ENCODE measurements at places on chromosomes 5 and 9. TPM values are rescaled to one million over a fixed set of nuclear protein-coding genes. Genes with fewer than 3 reads are reported as not detected.

RLN2 gene
- total RNA-seq = not detected

ANGPTL2 gene
- total RNA-seq = 40.0 TPM

GRCh38 chr5:149740866-149741459, 10.9 kb downstream of the PPARGC1B start:
- no peaks in the 10 kb centered on the region for H3K36me3 ChIP-seq
- no peak overlapping the region for H3K27ac ChIP-seq
- no peaks in the 10 kb centered on the region for H3K4me1 ChIP-seq

DNA sequence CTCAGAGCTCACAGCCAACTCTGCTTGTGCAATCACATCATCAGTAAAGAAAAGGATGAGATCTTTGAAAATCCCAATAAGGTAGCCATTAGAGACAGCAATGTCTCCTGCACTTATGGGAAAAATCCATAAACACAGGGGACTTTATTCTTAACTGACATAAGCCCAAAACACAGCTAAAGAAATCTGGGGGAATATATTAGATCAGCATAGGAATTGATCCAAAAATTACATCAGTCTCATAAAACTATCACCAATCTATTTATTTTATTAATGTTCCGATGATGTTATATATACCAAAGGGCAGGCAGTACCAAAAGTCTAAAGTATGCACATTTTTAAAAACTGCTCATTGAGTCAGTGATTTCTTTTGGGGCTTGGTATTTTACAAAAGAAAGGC, 6.9 kb downstream of the MRPS27 start:
- H3K27ac ChIP-seq = no peak overlapping the region
- H3K4me1 ChIP-seq = peaks cover 11% of the 10 kb centered on the region
- no peak overlapping the region for H3K4me3 ChIP-seq
- H3K27me3 ChIP-seq = no peaks in the 10 kb centered on the region
- H3K36me3 ChIP-seq = peaks cover 20% of the 10 kb centered on the region
- no peak for DNase-seq

- H3K4me1 ChIP-seq = peaks cover 5% of the 10 kb centered on the region
- no peaks in the 10 kb centered on the region for H3K36me3 ChIP-seq
- no peak overlapping the region for H3K27ac ChIP-seq
- no peaks in the 10 kb centered on the region for H3K27me3 ChIP-seq
Observed at GRCh38 chr9:89462199-89462598, 35.7 kb downstream of the SEMA4D start.

DNA sequence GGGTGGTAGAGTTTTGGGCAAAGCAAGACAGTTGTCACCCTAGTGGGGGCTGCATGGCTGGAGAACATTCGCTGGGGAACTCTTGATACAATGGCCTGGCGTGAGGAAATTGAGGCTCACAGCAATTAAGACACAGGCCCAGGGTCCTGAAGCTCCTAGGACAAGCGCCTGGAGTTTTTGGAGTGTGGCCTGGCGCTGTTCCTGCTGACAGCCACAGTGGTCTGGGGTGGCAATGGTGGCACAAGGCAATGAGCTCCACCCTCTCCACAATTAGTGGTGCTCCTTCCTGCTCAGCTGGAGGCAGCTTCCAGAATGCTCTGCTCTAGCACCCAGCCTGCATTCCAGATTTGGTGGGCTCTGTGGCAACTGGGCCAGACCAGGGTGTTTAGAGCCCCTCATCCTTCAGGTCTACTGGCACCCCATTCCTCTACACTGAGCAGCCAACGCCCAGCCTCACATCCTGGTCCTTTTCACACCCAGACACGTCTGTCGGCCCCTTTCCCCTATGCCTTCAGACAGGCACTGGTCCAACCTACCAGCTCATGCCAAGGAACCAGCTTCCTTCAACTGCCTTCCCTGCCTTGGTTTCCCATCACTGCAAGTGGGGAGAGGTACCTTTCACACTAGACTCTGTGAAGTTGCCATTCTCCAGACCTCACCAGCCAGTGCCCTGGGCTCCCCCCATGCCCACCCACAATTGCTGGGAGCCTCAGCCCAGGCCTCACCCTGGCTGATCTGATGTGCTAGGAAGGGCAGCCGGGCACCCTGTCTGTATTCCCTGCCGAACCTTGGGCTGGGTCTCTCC, 138.1 kb upstream of the COL5A1 start:
- no peak overlapping the region for H3K4me3 ChIP-seq
- peaks cover 2% of the 10 kb centered on the region for H3K36me3 ChIP-seq
- no peaks in the 10 kb centered on the region for H3K27me3 ChIP-seq
- peak overlapping the region; percentile 90 for H3K27ac ChIP-seq
- no peak for DNase-seq

GRCh38 chr5:81848362-81848880, 97.5 kb upstream of the SSBP2 start:
- peaks cover 46% of the 10 kb centered on the region for H3K4me1 ChIP-seq
- no peak overlapping the region for H3K27ac ChIP-seq
- DNase-seq = no peak
- H3K36me3 ChIP-seq = no peaks in the 10 kb centered on the region
- no peaks in the 10 kb centered on the region for H3K27me3 ChIP-seq

- H3K4me1 ChIP-seq = peaks cover 70% of the 10 kb centered on the region
- no peak for DNase-seq
- H3K27me3 ChIP-seq = no peaks in the 10 kb centered on the region
- H3K27ac ChIP-seq = peak overlapping the region; percentile 81
- no peaks in the 10 kb centered on the region for H3K36me3 ChIP-seq
Observed at GRCh38 chr9:38066197-38066913, 2.7 kb downstream of the SHB start.

DNA sequence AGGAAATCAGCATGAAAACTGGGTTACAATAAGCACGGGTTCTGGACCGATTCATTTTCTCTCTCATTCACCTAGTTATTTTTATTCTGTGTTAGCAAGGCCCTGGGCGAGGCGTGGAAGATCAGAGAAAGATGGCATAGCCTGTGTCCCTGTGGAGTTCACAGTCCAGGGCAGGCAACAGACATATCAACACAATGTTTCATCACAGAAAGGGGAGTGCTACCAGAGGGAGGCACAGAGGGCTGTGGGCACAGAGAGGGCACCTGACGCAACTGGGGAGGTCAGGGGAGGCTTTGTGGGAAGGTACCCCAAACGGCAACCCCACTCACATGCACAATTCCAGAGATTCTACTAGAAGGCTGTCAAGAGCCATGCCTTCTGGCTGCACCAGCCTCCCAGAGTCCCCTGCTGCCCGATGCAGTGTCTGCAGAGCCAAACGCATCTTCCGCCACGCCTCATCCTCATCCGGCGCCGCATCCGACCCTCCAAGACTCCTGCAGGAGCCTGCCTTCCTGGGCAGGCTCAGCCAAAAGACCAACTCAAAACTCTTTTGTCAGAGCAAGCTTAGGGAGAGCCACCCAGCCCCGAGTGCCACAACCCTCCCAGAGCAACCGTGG, 1.4 kb downstream of the FAM193B start:
- H3K4me3 ChIP-seq = peak overlapping the region; percentile 87
- peaks cover 10% of the 10 kb centered on the region for H3K36me3 ChIP-seq
- no peaks in the 10 kb centered on the region for H3K27me3 ChIP-seq
- peaks cover 42% of the 10 kb centered on the region for H3K4me1 ChIP-seq
- no peak for DNase-seq
- H3K27ac ChIP-seq = peak overlapping the region; percentile 56

FBXL7 gene
- 28.4 TPM for total RNA-seq

GRCh38 chr9:129612123-129612522, 8.8 kb downstream of the C9orf50 start:
- no peak overlapping the region for H3K27ac ChIP-seq
- H3K27me3 ChIP-seq = no peaks in the 10 kb centered on the region
- peaks cover 46% of the 10 kb centered on the region for H3K4me1 ChIP-seq
- no peak overlapping the region for H3K4me3 ChIP-seq

POLR3G gene
- 4.4 TPM for total RNA-seq

PFDN1 gene
- total RNA-seq = 49.6 TPM

DNA sequence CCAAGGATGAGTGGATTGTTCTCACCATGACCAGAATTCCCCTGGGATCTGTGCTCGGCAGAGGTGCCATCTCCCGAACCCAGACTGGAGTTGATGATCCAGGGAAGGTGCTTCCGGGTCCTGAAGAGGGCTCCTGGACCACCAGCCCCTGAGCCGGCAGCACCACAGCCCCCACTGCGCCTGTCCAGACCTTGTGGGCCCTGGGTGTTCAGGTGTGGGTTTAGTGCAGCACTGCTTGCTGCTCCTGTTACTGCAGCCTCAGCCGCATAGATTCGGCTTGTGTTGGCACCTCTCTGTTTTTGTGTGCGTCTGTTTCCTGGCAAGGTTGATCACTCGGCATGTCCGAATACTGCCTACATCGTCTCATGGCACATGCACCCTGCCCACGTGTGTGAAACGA, 16.3 kb upstream of the NPM1 start:
- peaks cover 13% of the 10 kb centered on the region for H3K27me3 ChIP-seq
- no peak for DNase-seq
- H3K4me1 ChIP-seq = peaks cover 8% of the 10 kb centered on the region
- no peak overlapping the region for H3K27ac ChIP-seq

DNA sequence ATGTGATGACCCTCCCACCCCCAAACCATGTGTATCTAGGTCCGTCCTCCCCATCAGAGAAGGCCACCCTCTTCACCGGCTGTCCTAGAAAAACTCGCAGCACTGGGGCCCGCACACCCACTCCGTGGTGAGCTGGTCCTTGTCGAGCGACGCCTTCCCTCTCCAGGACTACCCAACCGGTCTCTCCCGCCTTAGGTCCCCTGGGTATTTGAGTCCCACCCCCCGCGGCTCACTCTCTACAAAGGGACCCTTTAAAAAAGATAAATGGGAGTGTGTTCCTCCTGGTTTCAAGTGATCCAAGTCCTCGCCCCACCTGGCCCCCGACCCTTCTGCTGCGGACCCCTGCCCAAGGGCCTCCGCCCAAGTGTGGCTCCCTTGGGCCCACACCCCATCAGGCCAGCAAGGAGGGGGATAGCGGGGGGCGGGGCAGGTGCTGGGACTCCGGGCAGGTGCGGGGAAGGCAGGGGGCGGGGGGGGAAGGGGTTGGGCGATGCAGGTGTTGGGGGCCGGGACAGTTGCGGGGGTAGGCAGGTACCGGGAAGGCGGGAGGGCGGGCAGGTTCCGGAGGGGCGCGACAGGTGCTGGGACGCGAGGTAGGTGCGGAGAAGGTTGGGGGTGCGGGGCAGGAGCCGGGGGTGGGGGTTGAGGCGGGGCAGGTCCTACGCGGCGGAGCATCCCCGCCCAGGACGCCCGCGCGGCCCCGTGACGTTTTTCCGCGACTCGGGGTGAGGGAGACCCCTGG, 970 bp upstream of the ARRDC1 start:
- H3K4me1 ChIP-seq = peaks cover 21% of the 10 kb centered on the region
- no peak overlapping the region for H3K27ac ChIP-seq
- no peak for DNase-seq
- H3K27me3 ChIP-seq = no peaks in the 10 kb centered on the region

IL33 gene
- not detected for total RNA-seq

- H3K36me3 ChIP-seq = no peaks in the 10 kb centered on the region
- peaks cover 5% of the 10 kb centered on the region for H3K4me1 ChIP-seq
- H3K27ac ChIP-seq = no peak overlapping the region
- no peak overlapping the region for H3K4me3 ChIP-seq
- H3K27me3 ChIP-seq = peaks cover 2% of the 10 kb centered on the region
Observed at GRCh38 chr5:170617533-170618490, 114.0 kb downstream of the KCNIP1 start.

DNA sequence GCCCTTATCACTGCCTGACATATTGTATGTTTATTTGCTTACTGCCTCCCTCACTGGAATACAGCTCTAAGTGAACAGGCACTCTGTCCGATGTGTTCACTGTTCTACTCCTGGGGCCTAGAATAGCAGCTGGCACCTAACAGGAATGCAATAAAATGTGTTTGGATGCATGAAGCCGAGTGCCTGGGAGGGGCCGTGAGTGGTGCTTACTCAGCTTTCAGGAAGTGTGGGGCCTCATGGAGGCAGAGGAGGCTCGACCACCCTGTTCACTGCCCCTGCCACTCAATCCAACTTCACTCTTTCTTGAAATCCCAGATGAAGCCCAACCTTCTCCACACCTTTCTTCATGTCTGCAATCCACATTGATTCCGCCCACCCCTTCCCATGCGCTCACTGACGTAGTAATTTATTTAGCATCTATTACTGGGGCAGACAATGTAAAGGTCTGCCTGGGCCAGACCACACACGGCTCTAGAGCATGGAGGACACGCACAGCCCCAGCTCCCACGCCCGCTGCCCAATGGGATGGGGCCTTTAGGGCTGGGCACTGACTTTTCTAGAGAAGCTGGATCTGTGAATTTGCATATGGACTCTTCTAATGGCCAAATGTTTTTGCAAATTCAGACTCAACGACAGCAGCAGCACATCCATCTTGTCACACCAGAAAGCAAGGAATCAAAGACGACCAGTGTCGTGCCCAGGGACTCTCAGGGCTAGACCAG, 21.3 kb downstream of the TBC1D9B start:
- H3K4me3 ChIP-seq = no peak overlapping the region
- no peak for DNase-seq
- peaks cover 76% of the 10 kb centered on the region for H3K36me3 ChIP-seq
- H3K27ac ChIP-seq = no peak overlapping the region
- H3K4me1 ChIP-seq = no peaks in the 10 kb centered on the region
- H3K27me3 ChIP-seq = no peaks in the 10 kb centered on the region

- no peak overlapping the region for H3K4me3 ChIP-seq
- peak overlapping the region; percentile 58 for H3K27ac ChIP-seq
- H3K27me3 ChIP-seq = no peaks in the 10 kb centered on the region
- peaks cover 34% of the 10 kb centered on the region for H3K4me1 ChIP-seq
- DNase-seq = no peak
Observed at GRCh38 chr9:134492281-134492691, 149.3 kb upstream of the COL5A1 start.

PPP3R2 gene
- total RNA-seq = not detected

GRCh38 chr9:76911971-76912370, 6.1 kb upstream of the PRUNE2 start:
- H3K27ac ChIP-seq = no peak overlapping the region
- H3K36me3 ChIP-seq = no peaks in the 10 kb centered on the region
- peaks cover 11% of the 10 kb centered on the region for H3K4me1 ChIP-seq
- H3K27me3 ChIP-seq = peaks cover 39% of the 10 kb centered on the region

ZNF608 gene
- total RNA-seq = 64.4 TPM

GRCh38 chr5:61082516-61083280, 79.6 kb downstream of the SMIM15 start:
- no peaks in the 10 kb centered on the region for H3K27me3 ChIP-seq
- no peaks in the 10 kb centered on the region for H3K4me1 ChIP-seq
- H3K36me3 ChIP-seq = peaks cover 7% of the 10 kb centered on the region

ANKRD31 gene
- 0.13 TPM for total RNA-seq

DNA sequence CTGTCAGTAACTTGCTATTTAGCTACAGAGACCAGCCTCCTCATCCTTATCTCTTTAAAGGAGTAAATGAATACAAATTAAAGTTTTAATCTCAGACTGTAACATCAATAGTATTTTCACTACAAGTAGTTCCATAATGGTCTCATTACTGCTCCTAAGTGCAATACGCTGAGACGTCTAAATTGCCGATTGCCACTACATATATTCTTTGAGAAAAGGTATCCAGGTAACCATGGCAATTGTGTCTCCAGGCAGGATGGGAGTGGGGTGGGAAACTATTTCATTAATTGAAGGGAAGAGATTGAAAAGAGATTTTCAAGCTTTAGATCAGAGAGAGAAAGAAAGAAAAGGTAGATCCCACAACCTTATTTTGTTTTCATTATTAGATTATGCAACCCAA, 65.5 kb upstream of the PPP2R2B start:
- no peak for DNase-seq
- no peaks in the 10 kb centered on the region for H3K4me1 ChIP-seq
- peaks cover 7% of the 10 kb centered on the region for H3K27me3 ChIP-seq
- no peaks in the 10 kb centered on the region for H3K36me3 ChIP-seq
- H3K4me3 ChIP-seq = no peak overlapping the region

Measured in osteocyte (in vitro differentiated cells).